Astrocyte (in vitro differentiated cells and primary cell): ENCODE measurements at places on chromosomes 7 and 10. TPM values are rescaled to one million over a fixed set of nuclear protein-coding genes. Genes with fewer than 3 reads are reported as not detected.

Gene OR6V1
- not detected in 2 replicates for total RNA-seq

DNA sequence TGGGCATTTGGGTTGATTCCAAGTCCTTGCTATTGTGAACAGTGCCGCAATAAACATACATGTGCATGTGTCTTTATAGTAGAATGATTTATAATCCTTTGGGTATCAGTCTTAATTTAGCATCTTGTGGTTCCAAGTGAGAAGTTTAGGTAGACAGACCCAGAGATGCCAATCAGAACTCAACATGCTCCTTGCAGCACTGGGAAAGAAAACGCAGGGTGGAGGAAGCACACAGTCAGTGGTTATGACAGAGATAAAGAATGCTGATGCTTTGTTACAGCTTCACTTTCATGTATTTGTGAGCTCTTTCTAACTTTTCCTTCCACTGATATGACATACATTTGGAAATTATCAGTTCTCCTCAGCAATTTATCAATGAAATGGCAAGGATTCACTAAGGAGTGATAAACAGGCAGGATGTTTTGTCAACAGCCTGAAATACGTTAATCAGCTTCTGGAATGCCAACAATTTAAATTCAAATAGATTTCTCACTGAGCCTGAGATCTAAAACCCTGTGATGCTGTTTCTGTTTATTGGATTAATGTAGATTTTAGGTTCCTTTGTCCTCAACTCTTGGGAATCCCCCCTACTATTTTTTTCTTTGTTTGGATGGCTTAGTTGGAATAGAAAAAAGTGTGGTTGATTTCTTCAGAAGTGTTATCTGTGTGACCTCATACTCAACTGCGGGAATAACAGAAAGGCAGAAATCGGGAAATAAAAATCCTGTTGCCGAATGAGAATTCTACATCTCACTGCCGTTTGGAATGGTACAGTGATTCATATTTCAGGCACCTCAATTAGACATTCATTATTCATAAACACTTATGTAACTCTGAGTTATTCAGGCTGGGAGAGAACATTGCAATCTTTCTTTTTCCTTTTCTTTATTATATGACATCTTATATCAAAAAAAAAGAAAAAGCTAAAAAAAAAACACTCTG, 675.0 kb downstream of the CNTNAP2 start:
- H3K4me1 ChIP-seq, result no peaks in the 10 kb centered on the region
- DNase-seq, result no peak
- no peak overlapping the region for H3K4me3 ChIP-seq
- no peak overlapping the region for H3K27ac ChIP-seq
- no peaks in the 10 kb centered on the region for H3K36me3 ChIP-seq
- no peaks in the 10 kb centered on the region for H3K27me3 ChIP-seq

DNA sequence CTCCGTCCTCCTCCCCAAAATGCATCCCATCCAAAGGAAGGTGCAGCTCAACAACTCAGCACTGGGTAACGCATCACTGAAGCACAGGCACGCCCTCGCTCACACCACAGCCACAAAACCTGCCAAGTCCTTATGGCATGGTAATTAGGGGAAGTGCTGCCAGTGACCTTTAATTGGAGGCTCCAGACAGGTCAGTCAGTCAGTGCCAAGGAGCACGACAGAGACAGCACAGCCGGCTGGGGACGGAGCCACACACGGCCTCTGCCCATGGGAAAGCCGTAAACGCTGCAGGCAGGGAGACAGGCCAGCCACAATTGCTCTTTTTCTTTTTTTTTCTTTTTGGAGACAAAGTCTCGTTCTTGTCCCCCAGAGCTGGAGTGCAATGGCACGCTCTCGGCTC, 146.5 kb downstream of the MAD1L1 start:
- peaks cover 17% of the 10 kb centered on the region for H3K4me1 ChIP-seq
- no peak overlapping the region for H3K4me3 ChIP-seq
- H3K27me3 ChIP-seq, result no peaks in the 10 kb centered on the region
- no peak for DNase-seq
- H3K27ac ChIP-seq, result no peak overlapping the region
- no peaks in the 10 kb centered on the region for H3K36me3 ChIP-seq

DNA sequence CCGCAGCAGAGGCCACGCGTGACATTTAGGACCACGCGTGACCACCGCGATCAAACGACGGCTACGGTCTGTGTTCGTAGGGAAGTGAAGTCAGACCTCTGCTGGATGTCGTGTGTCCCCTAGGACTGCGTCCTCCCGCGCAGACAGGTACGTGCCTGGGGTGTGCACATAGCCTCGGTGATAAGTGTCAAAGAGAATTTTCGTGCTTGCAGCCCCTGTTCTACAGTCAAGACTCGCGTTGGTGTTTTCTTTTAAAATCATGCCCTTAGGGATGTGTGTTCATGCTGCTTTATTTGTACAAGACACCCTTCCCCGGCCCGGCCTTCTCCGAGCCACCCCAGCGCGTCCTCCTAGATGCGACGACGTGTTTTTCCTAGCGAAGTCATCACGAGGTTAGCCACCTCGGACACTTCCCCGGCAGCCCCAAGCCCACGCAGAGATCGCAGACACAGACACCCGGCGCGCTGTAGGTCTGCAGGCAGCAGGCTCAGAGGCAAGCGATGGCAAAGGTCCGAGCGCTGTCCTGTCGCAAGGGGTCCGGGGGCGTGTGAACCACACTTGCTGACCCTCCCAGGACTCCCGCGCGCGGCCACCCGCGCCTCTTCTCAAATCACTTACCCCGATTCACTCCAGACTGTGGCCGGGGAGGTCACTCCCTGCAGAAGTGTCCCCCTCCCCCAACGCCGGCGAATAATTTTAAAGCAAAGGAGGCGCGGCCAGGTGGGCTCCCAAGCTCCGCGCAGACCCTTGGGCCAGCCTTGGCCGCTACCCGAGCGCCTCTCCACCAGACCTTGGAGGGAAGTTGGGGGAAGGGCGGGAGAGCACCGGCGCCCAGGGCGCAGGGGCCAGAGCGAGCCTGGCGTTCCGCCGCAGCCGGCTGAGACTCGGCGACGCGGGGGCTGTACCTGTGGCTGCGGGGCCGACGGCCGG, 552 bp downstream of the MKX start:
- H3K4me1 ChIP-seq, result peaks cover 29% of the 10 kb centered on the region
- H3K27me3 ChIP-seq, result peaks cover 72% of the 10 kb centered on the region
- no peaks in the 10 kb centered on the region for H3K36me3 ChIP-seq
- no peak for DNase-seq
- no peak overlapping the region for H3K27ac ChIP-seq

Gene CNTNAP2
- 14.0 and 20.0 TPM in 2 replicates for total RNA-seq

Gene AQP1
- 6.7 and 10.0 TPM in 2 replicates for total RNA-seq

Gene CALHM3
- not detected in 2 replicates for total RNA-seq

GRCh38 chr10:29297678-29298077, 8.8 kb downstream of the LYZL1 start:
- H3K36me3 ChIP-seq, result no peaks in the 10 kb centered on the region
- H3K4me1 ChIP-seq, result no peaks in the 10 kb centered on the region
- H3K27me3 ChIP-seq, result no peaks in the 10 kb centered on the region
- H3K27ac ChIP-seq, result no peak overlapping the region

Gene NEUROG3
- total RNA-seq, result not detected in 2 replicates

- no peak overlapping the region for H3K4me3 ChIP-seq
- no peaks in the 10 kb centered on the region for H3K27me3 ChIP-seq
- DNase-seq, result no peak
- no peaks in the 10 kb centered on the region for H3K4me1 ChIP-seq
Measured at GRCh38 chr7:92335574-92335973, 89.8 kb downstream of the ANKIB1 start.

DNA sequence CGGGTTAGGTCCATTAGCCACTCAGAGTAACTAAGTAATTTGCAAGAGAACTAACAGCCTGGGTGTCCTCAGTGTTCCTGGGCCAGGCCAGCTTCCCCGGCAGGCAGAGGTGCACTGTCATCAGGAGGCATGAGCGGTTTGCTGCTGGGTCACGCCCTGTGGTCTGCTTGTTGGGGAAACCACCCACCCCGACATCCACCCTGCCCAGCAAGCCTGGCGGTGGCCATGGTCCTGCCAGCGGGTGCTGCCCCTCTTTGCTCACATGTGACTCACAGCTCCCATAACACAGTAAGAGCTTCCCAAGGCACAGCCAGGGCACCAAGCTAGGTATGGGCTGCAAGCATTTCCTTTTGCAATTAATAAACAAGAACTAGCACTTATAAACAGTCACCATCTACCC, 75.9 kb downstream of the RGS10 start:
- H3K4me3 ChIP-seq, result no peak overlapping the region
- peaks cover 7% of the 10 kb centered on the region for H3K27me3 ChIP-seq
- H3K4me1 ChIP-seq, result no peaks in the 10 kb centered on the region

Gene MET
- 7.9 and 8.2 TPM in 2 replicates for total RNA-seq

DNA sequence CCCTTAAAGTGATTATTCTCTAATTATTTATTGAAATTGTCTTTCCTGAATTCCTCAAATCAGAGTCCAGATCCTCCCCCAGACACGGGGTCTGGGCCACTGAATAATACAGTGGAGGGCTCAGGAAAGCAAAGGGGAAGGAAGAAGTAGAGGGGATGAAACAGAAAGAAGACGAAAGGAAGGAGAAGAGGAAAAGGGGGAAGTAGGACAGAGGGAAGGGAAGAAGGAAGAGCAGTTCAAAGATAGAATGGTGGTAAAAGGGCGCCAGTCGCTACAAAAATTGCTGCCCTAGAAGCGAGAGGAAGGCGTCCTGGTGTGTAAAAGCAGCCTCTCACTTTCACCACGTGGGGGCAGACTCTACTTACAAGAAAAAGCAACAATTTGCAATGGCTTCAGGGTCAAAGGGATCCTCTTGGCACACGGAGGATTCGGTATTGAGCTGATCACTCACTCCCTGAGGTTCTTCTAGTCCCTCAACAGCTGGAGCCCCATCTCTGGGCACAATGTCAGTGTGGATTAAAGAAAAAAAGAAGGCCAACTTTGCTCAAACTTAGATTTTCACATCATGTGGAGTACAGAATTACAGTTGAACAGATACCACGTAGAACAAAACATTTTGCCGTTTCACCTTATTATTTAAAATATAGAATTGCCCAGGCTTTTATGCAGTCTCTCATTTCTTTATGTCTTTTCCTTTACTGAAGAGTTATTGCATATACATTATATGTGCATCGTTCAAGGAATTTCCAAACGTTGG, 31.4 kb upstream of the NPVF start:
- peak; percentile 44 for DNase-seq
- no peaks in the 10 kb centered on the region for H3K36me3 ChIP-seq
- H3K4me1 ChIP-seq, result peaks cover 5% of the 10 kb centered on the region
- no peak overlapping the region for H3K27ac ChIP-seq
- H3K4me3 ChIP-seq, result no peak overlapping the region
- no peaks in the 10 kb centered on the region for H3K27me3 ChIP-seq

DNA sequence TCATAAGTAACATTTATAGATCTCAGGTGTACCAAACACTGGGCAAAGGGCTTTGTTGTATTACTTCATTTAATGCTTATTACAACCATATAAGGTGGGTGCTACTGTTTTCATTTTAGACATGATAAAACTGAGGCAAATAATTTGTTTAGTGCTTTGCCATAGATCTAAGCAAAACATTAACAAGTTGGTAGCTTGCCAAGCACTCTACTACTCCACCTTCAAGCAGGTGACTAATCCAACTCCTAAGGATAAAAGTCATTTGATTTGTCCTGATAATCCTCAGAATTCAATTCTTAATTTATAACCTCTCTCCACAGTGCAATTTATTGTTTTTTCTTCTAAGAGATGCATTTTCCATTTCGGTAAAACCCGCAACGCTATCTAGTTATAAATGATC, 646.4 kb downstream of the GRM8 start:
- no peaks in the 10 kb centered on the region for H3K27me3 ChIP-seq
- DNase-seq, result no peak
- no peak overlapping the region for H3K4me3 ChIP-seq
- H3K4me1 ChIP-seq, result no peaks in the 10 kb centered on the region
- H3K36me3 ChIP-seq, result no peaks in the 10 kb centered on the region
- H3K27ac ChIP-seq, result no peak overlapping the region

GRCh38 chr10:74640134-74640921, 186.1 kb upstream of the KAT6B start:
- H3K27me3 ChIP-seq, result no peaks in the 10 kb centered on the region
- H3K4me1 ChIP-seq, result no peaks in the 10 kb centered on the region
- H3K4me3 ChIP-seq, result no peak overlapping the region
- no peaks in the 10 kb centered on the region for H3K36me3 ChIP-seq
